Kidney tubule cell (primary cell): ENCODE measurements at places on chromosomes 5 and 9.

DNA sequence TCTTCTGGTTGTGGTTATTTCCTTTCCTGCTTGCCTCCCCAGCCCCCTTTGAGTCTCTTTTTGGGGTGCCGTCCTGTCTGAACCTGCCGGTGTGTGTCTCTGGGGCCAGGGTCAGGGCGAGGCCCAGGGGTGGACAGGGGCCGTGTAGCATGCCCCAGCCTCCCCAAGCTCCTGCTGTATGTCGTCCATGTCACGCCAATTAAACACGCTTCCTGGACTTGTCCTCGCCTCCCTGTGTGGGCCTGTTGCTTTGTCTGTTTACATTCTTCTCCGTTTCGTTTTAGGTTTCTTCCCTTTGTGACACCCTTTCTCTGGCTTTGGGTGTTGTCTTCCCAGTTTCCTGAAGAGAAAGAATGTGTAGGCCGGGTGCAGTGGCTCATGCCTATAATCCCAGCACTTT is 28.5 kb upstream of the HMCN2 start:
- DNase-seq: no peak

DNA sequence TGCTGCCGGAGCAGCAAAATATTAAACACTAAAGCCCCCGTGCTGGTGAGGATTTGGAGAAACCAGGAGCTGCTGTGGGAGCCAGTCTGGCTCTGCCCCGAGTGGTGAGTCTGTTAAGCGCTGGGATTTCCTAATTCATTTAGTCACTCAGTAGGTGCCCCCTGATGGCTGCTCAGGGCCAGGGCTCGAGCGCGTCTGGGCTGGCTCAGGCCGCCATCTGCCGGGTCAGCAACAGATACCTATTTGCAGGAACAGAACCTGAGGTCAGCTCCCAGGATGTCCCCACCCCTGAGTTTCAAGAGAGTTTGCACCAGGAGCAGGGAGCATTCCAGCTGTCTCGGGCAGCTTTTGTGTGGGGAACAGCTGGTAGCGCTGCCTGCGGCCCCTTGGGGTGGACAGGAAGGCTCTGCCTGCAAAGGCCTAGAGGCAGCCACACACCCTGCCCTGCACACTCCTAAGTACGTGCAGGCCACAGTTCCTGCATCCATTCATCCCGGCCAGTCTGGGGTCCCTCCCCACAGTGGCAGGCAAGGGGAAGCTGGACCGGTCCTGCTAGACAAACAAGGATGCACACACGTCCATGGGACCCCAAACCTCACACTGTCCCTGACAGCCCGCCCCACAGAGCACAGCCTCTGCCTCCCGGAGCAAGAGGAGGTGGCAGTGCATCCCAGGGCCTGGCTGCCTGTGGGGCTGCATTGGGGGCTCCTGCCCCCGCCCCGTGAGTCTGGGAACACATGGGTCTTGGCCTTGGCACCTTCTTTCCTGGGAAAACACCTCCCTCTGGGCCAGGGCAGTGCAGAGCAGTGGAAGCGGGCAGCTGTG is 83.7 kb downstream of the ADAMTS2 start:
- no peak for DNase-seq

GRCh38 chr5:75335952-75336614 is 937 bp upstream of the HMGCR start:
- DNase-seq: peak; percentile 89

GRCh38 chr5:429453-430188 is 13.4 kb upstream of the EXOC3 start:
- no peak for DNase-seq

DNA sequence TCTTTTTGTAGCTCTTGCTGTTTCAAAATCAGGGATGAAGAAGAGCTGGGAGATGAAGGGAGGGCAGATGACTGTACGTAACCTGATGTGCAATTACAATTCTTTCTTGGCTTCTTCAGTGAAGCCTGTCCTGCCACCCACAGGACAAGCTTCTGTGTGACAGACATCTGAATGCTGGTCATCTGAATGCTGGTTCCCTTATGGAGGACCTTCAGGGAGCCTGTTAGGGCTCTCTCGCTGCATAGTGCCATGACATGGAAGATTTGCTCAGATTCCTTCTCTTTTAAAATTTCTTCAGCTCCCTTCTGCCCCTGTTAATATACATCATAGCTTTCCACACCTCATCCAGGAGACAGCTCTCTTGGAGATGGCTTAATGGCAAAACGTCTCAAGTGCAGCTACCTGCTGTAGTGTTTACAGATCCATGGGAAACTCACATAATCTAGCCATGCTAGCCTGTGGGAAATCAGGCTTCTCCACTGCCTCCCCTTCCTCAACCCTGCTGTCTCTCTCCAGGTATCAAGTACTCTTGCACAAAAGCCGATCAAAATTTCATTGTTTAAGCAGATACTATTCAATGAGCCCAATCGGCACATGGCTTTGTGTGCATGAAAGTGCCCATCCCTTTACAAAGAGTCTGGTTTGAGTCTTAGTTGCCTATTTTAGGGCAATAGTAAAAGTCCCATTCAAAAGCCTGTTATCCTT is 134.6 kb downstream of the RAB3C start:
- no peak for DNase-seq

DNA sequence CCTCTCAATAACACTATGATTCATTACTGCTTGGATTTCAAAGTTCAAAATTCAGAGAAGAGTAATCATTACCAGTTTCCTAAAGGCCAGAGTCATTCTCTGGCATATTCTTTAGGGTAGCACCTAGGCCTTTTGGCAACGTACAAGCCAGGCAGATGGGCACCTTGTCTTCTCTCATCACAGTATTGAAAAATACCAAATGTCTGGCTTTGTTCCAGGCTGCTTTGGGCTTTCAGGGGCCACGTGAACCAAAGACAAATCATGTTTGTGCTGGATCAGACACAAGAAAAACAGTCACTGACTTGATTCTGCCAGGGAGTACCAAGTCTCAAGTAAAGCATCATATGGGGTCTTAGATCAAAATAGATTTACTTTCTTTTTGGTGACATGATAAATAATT is 15.5 kb downstream of the MEGF9 start:
- DNase-seq: no peak

DNA sequence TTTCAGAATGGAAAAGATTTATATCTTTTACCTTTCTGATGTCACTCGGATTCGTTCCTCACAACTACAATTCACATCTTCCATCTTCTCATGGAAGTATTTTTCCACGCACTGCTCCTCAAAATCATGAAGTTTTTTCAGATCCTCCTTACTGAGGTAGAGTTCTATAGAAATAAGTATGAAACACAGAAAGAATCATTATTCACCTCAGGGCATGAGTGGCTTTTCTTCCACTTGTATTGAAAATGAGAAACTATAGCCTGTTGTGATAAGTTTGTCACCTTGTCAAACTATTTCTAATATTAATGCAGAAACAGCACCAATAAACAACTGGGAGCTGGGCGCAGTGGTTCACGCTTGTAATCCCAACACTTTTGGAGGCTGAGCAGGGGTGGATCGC is 116.0 kb downstream of the TRPM6 start:
- no peak for DNase-seq

DNA sequence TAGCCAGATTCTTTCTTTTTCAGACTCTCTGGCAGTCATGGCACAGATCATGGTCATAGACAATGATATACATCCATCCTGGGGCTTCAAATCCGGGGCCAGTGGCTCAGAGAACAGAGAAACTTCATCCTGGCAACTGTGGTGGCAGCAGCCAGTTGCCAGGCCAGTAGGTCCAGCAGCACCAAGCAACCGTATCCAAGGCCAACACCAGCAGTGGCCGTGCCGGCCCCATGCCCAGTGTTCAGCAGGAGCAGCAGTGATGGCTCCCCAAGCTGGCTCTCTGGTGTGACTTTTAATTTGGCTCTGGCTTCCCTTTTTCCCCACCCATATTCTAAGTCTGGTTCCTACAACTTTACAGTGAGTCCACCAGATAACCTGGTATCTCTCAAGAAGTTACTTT is 300.5 kb downstream of the DEPDC1B start:
- no peak for DNase-seq

DNA sequence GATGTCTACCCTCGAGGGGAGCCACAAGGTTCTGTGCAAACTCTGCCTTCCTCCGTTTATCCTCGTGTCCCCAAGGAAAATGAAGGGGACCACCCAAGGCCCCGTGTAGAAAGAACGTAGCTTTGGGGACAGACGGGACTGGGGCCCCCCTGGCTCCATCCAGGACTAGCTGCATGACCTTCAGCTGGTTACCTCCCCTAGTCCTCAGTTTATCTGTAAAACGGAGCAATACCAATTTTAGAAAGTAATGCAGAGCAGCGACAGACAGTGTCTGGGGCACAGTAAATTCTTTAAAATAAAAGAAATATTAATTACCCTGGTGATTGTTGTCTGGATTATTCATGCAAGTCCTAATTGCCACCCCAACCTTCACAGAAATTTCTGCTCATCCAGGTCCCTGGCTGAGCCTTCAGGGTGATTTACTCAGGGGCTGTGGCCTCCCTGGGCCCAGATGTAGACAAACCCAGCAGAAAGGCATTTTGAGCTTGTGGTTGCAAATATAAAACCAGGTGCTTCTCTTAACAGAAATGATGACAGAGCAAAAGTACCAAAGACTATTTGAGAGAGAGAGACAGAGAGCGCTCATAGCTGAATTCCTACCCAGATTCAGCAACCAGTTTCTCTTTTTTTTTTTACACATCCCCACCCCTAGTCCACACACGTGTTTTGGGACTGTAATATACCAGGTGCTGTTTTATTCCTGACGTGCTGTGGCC is 155.1 kb upstream of the SMIM23 start:
- DNase-seq: no peak

GRCh38 chr5:169062690-169063089 is 238.2 kb downstream of the SLIT3 start:
- DNase-seq: no peak
